ENCODE measurements at places on chromosomes 12 and 14. TPM values are rescaled to one million over a fixed set of nuclear protein-coding genes. Genes with fewer than 3 reads are reported as not detected.

CD27 gene
- total RNA-seq, result 0.46 TPM

PPM1H gene
- total RNA-seq, result 27.0 TPM

NRXN3 gene
- 107 TPM for total RNA-seq

TMEM119 gene
- 2.8 TPM for total RNA-seq

KRT71 gene
- total RNA-seq, result not detected

IFNG-AS1 gene
- total RNA-seq, result not detected

A2M gene
- 87.9 TPM for total RNA-seq

CMKLR1 gene
- total RNA-seq, result 2.8 TPM

CMA1 gene
- not detected for total RNA-seq

KRT85 gene
- not detected for total RNA-seq

FSCB gene
- total RNA-seq, result not detected

TC2N gene
- 25.1 TPM for total RNA-seq

CRIP1 gene
- total RNA-seq, result 2.3 TPM

DUSP6 gene
- total RNA-seq, result 55.8 TPM

SLC35F4 gene
- 7.6 TPM for total RNA-seq

MYO1A gene
- not detected for total RNA-seq

VASH1 gene
- 39.9 TPM for total RNA-seq

SLC10A1 gene
- not detected for total RNA-seq

RND1 gene
- 26.1 TPM for total RNA-seq

IL26 gene
- total RNA-seq, result not detected

GPD1 gene
- 12.2 TPM for total RNA-seq

TAS2R10 gene
- 3.7 TPM for total RNA-seq

PRPF40B gene
- 14.1 TPM for total RNA-seq

All from diencephalon (tissue), 1 donor.